ENCODE measurements at places on chromosomes 2 and 18.

- no peak for DNase-seq
Measured at GRCh38 chr2:30204281-30204680, 27.1 kb upstream of the LBH start.

DNA sequence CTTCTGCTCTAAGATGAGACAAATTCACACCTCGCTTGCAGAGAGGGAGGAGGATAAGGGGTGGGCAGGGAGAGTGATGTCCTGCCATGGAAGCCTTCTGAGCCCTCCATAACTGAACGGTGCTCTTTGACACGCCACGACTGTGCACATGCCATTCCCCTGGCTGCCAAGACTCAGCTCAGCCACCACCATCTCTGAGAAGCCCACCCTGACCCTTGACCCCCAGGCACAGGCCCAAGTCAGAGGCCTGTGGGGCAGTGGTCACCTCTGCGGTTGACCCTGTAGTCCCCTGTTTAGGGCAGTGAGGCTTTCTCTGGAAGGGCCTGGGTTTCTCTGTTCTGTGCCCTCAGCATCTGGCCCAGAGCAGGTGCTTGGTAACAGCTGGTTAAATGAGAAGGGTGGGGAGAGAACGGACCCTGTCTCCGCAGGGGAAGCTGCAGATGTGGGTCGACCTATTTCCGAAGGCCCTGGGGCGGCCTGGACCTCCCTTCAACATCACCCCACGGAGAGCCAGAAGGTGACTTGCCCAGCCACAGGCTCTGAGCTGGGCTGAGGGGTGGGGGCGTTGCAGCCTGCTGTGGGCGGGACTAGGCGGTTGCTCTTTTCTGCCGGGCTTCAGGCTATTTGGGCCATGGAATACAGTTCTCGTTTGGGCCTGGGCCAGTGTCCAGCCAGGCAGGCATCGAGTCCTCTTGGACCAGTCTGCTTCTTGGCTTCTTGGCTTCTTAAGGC, 215.1 kb downstream of the DYSF start:
- no peak for DNase-seq

DNA sequence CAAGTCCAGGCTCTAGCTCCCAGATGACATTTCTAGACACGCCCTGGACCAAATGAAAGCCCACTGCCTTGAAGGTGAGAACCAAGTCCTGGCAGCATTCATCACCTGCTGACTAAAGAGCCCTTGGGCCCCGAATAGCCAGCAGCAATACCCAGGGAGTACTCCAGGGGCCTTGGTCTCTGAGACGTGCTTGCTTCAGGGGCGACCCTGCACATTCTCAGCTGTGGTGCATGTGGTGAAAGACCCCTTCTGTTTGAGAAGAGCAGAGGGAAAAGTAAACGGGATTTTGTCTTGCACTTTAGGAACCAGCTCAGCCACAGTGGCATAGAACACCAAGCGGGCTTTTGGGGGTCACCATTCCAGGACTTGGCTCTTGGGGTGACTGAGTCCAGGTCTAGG, 260.5 kb upstream of the MYT1L start:
- DNase-seq: no peak

DNA sequence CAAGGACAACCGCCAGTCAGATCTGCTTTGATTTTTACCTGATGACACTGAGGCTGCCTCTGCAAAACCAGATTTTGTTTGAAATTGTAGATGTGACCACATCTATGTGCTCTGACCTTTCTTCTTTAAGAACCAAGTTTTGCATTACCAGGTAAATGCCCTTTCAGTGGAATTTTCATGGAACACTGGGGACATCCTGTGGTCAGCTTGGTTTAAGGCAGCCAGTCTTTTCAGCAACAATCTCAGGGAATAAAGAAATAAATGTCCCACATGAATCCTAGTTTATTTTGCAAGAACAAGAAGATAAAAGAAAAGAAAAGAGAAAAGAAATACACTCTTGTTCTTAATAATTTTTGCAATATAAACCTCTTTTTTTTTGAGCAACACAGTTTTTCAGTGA, 90.6 kb downstream of the POU3F3 start:
- peak; percentile 41 for DNase-seq

DNA sequence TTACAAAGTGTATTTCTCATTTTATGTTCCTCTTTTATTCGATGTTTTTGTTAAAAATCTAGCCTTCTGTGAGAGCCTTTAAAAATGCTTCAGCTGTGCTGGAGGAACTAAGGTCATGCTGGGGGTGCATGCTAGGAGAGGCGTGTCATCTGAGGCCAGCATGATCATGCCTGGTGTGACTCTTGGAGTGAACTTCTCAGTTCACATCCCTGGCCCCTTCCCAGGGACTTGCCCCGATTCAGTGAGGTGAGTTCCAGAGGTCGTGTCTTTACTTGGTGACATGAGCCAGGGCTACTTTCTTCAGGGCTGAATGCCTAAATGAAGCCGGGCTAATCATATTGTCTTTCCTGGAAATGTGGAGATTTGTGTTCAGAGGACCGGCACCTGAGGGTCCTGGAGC, 264.9 kb downstream of the MREG start:
- DNase-seq: no peak

DNA sequence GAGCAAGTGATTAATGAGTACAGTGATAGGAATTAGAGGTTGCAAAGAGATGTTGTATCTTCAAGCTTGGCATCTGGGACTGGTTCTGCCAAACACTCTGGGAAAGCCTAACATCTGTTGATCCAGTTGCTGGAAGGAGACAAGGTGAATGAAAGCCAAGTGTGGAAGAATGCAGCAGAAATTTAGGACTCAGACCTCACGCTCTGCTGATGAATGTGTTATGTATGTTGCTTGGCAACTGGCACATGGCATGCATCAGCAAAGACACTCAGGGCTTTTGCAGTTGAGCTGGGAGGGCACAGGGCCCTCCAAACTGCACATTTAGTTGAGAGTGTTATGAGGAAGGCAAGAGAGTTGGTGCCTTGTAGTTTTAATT, 105.5 kb downstream of the COLEC12 start:
- DNase-seq: no peak

DNA sequence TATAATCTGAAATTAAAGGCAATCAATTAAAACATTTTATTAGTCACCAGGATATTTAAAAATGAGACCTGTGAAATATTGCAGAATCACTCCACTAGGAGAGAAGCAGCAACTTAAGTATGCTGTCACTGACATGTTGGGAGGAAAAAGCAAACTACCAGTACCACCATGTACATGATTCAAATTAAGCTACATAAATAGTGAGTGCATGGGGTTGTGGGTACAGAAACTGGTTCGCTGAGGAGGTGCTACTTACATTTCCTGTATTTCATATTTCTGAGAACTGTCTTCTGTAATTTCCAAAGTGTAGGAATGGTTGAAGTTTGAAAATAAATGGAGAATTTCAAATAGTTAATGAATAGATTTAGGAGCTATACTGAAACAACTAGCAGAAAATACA, 7.9 kb upstream of the NR4A2 start:
- no peak for DNase-seq

GRCh38 chr2:26982102-26982742, 11.8 kb downstream of the MAPRE3 start:
- peak; percentile 61 for DNase-seq

DNA sequence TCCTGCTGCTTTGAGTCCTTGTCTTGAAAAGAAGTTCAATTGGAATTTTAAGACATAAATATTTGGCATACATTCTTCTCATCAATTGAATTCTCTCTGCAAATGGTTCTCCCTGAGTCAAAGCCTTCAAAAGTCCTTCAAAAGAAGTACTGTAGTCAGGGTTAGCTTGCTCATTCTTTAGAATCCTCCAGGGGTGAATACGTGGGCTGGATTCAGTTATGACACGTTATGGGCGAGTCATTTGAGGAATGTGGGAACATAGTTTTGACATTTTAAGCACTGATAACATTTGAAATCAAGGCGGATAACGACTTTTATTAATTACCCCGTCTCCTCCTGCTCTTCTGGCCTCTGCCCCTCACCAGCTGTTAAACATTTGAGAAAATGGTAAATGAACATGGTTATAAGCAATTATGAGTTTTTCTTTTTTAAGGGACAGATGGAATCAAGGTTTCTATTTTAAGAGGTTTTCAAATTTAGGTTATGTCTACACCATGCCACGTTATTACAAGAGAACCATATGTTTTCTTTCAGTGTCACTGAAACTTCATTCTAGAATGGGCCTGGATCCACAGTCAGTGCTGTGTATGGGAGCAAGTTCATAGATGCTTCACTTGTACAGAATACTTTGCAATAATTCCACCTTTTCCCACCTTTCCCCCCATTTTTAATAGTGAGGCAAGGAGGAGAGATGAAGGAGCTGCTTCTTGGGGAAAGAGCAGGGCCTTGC, 273.1 kb downstream of the TSN start:
- peak; percentile 85 for DNase-seq
